Fibroblast of skin of left biceps (primary cell): ENCODE measurements at places on chromosomes 11 and 22.

- DNase-seq: peak; percentile 34
These were observed 134.5 kb downstream of the WNT7B start for GRCh38 chr22:45842291-45842991.

DNA sequence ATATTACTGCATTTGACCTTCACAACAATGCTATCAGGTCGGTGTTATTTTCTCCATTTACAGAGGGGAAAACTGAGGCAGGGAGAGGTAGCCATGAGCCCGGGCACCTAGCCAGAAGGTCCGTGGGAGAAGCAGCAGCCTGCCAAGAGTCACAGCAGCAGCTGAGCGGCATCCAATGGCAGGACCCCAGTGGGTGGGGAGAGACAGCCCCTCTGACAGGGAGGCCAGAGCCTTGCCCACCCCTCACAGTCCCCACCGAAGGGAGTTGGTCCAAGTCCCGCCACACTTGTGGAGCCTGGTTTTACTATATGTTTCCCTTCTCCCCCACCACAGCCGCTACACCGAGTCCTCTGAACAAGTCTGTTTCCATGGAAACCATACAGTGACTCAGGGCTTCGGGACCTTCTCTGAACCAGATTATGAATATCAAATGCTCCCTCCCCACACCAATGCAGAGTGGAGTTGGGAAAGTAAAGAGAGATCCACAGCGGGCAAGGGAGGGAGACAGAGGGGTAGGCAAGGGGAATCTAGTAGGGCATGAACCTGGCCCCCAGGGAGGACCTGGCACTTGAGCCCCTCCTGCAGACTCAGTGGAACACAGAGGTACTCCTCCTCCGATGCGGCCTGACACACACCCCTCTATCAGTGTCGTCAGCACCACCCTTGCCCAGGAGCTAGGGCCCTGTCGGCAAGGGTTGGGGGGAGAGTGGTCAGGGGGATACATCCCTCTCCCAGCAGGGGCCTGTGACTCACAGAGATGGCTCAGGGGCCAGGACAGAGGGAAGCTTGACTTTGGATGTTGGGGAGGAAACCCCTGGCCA, 2.5 kb downstream of the CHST1 start:
- peak; percentile 78 for DNase-seq

- DNase-seq: no peak
These were observed 28.4 kb downstream of the MMP13 start for GRCh38 chr11:102926961-102927623.

GRCh38 chr11:61747192-61747966, 5.1 kb upstream of the MYRF start:
- DNase-seq: no peak

DNA sequence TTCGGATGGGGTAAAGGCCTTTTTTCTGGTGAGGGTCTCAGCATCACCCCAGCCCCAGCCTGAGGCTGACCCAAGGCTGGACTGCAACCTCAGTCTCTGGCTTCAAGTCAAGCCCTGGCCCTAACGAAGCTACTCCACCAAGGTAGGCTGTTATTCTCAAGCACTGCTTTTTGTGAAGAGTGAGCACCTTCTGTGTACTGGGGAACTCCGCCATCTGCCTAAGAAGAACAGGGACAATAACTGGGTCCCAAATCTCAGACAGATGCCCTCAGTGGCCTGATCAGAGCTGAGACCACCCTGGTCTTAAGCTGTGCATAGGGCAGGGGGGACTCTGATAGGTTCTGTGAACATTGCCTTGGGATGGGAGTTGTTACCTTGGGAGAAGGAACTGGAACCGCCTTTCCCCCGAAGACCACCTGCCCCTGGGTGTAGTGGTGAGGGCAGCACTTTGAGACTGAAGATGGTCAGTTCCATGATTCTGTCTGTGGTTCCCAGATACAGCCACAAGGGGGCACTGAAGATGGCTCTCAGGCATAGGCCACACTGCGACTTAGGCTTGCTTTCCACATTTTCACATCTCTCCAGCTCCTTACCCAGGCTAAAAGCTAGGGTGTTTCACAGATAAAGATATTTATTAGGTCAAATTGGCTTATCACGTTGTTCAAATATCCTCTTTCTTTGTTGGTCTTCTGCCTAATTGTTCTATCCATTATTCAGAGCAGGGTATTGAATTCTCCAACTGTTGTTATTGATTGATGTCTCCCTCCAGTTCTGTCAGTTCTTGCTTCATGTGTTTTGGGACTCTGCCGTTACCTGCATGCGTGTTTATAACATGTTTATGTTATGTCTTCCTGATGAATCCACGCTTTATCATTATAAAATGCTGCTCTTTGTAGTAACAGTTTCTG, 11.8 kb upstream of the UVRAG start:
- DNase-seq: no peak

- DNase-seq: no peak
These were observed 9.0 kb downstream of the MAPK8IP2 start for GRCh38 chr22:50609599-50609998.

- no peak for DNase-seq
These were observed 52.5 kb downstream of the NEU3 start for GRCh38 chr11:75041263-75041662.

GRCh38 chr11:107593951-107594350, 3.0 kb downstream of the ELMOD1 start:
- no peak for DNase-seq

GRCh38 chr22:38955250-38955905, 2.0 kb upstream of the APOBEC3A start:
- no peak for DNase-seq

- DNase-seq: peak; percentile 12
These were observed 97.2 kb upstream of the FIBIN start for GRCh38 chr11:26896719-26897118.

GRCh38 chr22:36538529-36538928, 9.6 kb upstream of the EIF3D start:
- DNase-seq: no peak

GRCh38 chr22:39661842-39662685, 91.5 kb downstream of the CACNA1I start:
- no peak for DNase-seq

DNA sequence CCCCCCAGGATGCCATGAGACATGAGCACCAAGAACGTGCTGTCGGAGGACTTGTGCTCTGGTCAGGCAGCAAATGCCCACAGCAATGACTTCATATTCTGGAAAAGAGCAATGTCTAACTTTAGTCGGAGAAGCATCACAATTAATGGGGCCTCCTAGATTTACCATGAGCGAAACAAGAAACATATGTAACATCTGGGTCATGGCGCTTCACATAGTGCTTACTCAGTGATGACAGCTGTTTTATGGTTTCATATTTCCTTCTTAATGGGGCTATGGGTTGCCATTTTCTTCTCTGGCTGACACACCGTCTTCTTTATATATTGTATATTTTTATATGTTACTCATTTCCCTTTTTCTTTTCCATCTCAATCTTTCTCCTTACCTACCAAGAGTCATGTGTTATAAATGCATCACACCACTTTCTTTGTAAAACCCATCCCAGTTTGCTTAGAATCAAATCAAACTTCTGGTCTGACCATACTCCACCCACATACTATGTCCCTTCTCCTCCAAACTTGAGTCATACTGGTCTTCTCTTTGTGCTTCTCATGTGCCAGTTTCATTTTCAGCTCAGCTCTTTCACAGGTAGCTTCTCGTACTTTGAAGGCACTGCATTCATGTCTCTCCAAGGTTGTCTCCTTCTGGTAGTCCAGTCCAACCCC, 9.4 kb upstream of the CASP12 start:
- DNase-seq: peak; percentile 80

- no peak for DNase-seq
These were observed 8.9 kb downstream of the KCNJ11 start for GRCh38 chr11:17379383-17380180.

- no peak for DNase-seq
These were observed 393.6 kb downstream of the KCNA4 start for GRCh38 chr11:29623144-29623722.

GRCh38 chr22:45968003-45968650, 8.8 kb downstream of the WNT7B start:
- no peak for DNase-seq

DNA sequence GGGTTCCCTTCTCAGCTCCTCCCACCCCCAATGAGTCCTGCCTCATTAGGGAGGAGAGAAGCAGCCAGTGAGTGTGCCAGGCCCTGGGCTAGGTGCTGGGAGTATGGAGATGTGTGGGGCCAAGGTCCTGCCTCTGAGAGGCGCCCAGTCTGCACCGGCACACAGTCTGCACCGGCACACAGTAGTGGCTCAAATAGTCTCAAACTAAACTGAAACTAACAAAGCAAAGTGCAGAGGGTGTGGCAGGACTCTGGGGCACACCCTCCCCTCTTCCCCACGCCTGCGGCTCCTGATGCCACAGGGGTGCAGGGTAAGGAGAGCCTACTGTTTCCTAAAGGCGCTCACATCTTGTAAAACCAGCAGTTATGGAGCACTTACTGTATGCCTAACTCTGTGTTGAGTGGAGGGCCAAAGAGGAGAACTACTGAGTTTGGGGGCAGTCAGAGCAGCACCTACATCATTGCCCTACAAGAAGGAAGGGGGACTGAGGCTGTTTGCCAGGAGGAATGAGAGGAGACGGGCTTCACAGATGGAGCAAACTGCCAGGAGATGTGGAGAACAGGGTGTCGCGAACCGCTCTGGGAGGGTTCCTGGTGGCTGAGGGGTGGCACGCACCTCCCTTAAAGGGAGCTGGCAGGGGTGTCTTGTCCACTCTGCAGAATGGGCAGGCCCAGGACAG, 939 bp upstream of the SH3BP1 start:
- no peak for DNase-seq

DNA sequence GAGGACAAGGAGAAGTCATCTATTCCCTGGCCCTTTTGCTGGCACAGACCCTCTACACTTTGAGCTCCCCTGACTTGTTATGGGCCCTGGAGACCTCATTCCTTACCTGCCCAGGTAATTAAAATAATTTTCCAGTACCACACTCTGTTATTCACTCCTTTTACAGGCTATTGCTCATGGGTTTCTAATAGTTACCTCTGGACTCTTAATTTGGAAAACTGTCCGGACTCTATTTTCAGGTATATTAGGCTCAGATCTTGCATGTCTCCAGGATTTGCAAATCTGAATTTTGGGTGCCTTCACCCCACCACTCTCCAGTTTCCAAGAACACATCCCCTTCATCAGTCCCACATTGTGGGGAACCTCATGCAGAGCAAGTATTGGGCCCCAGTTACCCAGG, 186.8 kb upstream of the SESN3 start:
- DNase-seq: no peak

DNA sequence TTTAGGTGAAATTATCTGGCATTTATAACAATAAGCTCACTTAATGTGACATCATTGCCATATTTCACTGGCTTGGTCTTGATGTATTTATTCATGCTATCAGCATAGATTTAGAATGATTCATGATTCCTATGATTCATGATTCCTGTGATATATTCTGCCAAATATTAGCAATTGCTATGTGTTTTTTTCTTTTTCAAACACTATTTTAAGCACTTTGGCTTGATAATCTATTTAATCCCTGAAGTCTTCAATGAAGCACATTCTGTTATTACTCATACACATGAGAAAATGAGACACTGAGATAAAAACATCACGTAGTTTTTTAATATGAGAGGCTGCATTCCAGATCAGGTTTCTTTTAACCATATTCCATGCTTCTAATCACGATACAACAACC, 78.5 kb downstream of the LUZP2 start:
- peak; percentile 60 for DNase-seq

GRCh38 chr22:42022162-42022847, 23.7 kb downstream of the WBP2NL start:
- DNase-seq: no peak

DNA sequence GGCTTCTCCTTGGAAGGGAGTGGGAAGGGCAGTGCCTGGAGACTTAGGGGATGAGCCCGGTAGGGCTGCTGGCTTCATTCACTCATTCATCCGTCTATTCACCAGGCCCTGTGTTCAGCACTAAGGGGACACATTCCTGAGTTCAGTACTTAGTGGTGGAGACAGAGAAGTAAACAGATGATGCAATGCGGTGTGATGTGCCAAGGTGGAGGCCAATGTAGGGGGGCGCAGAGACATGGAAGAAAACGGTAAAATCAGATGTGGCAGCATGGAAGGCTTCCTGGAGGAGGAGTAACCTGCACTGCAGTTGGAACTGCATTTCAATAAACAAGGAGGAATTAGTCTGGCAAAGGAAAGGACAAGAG, 21.3 kb downstream of the GRIK4 start:
- no peak for DNase-seq

DNA sequence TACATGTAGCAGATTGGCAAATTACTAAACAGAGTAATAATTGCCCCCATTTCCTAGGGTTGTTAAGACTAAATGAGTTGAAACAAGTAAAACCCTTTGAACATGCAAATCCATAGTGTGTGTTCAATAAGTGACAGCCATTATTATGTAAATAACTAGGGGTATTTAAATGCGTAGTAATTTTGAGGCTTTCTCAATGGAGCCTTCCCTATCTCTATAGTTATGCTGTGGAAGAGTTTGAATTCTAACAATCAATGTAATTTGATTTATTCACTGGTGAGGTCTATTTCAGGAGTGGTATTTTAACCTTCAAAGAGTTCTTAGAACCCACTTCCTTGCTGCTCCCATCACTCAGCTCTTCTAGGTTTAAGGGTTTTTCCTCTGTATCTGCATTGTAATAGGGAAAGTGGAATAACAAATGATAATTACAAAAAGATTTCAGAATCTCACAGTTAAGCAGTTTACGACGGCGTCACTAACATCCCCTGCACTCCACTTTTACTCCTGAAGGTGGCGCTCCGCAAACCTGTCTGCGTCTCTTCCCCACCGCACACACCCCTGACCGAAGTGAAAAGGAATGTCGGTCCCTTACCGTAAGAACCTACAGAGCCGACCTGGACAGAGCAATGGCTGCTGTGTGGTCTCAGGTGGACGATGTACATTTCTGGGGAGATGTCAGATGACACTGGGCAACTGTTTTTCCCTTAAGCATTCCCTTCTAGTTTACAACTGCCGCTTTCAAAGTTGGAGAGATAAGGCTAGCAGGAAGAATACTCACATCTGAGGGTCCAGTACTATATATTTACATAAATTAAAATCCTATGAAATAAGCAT, 80.8 kb downstream of the ZC3H12C start:
- DNase-seq: no peak

DNA sequence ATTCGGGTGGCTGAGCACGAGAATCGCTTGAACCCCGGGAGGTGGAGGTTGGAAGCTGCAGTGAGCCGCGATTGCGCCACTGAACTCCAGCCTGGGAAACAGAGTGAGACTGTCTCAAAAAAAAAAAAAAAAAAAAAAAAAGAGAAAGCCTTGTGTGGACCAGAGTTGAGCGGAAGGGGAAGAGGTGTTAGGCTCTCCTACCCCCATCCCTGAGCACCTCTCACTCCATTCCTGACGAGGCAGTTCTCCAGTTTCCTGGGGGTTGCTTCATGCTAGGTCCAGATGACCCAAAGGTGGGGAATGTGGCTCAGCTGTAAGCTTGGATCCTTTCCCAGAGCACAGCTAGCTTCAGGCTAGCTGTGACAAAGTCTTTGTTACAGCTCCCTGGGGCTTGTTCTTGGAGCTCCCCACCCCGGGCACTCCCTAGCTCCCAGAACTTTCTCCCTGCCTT, 8.8 kb upstream of the DNAL4 start:
- peak; percentile 83 for DNase-seq
